ENCODE measurements at places on chromosomes 7 and 10.

DNA sequence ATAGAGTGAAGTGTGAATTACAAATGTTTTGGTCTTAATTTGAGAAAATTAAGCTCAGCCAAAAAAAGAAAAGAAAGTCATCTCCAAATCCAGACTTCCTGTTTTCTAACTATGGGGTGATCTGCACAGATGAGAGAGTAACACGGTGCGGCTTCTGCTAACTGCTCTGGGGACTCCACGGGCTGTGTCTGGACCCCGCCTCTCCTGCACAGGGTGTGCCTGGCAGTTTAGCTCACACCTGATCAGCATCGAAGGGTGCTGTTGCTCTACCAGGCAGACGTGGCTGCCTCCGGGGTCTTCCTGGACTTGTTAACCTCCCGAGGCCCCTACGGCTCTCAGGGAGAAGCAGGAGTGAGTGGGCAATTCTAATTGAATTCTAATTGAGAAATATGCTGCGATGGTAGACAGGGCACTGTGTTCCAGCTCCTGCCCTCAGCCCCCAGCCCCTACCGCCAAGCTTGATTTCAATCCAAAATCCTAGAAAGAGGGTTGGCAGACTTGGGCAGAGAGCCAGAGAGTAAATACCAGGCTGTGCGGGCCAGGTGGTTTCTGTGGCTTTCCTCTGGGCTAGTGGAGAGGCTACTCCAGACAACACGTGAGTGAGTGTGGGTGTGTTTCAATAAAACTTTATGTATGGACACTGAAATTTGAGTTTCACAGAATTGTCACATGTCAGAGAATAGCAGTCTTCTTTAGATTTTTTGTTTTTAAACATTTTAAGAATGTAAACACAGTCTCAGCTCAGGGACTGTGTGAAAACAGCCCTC lies 13.4 kb downstream of the SHH start:
- no peak for DNase-seq

- DNase-seq, result no peak
These were observed 217.8 kb upstream of the SH2B2 start for GRCh38 chr7:102068846-102069245.

DNA sequence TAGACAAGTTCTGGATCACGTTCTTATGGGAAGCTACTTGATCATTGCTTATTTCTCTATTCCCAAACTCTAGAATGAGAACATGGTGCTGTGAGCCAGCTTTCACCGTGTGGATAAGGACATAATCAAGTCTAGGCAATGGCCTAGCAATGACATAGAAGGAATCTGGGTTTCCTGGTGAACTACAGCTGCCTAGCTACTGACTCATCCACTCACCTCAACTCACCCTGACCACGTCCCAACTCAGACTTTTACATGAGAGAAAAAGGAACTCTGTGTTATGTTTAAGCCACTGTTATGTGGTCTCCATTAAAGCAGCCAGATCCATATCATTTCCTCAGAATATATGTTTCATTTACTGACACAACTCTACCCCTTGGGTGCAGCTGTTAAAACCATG lies 18.8 kb upstream of the MET start:
- DNase-seq, result no peak

DNA sequence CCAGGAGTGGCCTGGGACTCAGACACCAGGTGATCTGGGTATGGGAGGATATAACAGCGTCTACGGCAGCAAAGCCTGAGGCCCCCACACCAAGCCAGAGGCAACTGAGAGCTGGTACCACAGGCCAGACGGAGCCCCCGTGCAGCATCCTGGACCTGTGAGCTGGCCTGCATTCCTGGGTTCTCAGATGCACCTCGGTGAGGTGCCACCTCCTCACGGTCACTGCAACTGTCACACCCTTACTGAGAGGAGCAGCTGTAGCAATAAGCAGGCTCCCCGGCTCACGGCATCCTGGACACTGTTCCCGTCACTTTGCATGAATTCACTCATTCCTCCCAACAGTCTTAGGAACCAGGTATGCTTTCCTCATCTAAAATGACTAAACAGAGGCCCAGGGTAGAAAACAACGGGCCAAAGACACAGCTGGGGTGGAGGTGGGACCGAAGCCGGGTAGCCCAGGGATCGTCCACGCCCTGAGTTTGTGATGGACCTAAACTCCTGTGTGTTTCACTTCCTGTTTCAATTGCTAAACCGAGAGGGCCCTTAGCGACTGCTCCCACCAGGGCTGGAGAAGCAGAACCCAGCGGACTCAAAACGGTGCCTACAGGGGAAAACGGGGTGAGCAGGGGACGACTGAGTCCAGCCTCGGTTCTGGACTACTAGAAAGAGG lies 98.7 kb downstream of the CTBP2 start:
- DNase-seq, result no peak

DNA sequence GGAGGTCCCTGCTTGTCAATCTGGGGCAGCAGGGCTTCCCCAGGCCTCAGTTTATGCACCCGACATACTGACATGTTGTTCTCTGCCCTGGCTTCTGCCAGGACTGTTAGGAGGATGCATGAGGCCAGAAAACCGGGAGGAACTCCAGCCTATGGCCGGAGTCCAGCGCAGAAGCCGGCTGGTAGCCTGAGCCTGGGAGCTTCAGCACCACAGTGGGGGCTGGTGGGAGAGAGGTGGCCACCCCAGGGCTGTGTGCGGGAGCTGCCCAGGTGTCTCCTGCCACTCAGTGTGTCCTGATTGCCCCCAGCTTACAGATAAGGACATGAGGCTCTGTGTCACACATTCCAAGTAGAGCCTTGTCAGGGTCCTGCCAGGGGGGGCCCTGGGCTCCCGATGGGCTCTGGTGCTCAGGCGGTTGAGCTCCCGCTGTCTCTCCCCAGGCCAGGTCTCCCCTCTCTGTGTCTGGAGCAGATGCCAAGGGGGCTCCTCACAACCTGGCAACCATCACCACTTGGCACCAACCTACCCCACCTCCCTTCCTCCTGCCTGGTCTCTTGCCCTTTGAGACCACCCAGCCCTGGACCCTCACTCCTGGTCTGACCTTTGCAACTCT lies 32.3 kb downstream of the PPIF start:
- no peak for DNase-seq

GRCh38 chr7:50657341-50657873 lies 92.2 kb upstream of the DDC start:
- no peak for DNase-seq

DNA sequence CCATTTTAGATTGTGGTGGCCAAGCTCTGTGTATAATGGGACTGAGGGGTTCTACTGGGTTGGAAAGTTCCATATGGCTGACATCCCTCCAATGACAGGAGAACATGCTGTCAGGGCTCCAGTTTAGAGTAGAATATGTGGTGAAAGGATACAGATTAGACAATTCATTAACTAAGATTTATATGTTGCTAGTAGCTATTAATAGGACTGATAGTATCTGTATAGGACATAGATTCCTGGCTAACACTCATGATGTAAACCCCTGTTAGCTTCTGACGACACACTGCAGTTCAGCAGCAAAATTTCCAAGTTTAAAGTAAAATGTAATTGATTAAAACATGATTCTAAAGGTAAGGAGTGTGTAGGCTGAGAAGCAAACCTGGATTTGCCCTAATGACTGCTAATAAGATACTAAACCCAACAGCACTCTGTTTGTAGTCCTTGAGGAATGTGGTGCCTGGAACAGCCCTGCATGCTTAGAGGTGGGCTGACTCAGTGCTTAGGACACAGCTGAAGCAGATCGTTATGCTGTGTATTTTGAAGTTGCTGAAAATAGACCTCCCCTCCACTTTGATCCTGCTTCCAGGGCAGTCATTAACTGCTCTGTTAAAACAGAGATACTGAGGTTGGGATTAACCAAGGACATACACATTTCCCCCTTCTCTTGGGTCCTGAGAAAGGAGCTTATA lies 1129.6 kb downstream of the SORCS3 start:
- DNase-seq, result no peak

DNA sequence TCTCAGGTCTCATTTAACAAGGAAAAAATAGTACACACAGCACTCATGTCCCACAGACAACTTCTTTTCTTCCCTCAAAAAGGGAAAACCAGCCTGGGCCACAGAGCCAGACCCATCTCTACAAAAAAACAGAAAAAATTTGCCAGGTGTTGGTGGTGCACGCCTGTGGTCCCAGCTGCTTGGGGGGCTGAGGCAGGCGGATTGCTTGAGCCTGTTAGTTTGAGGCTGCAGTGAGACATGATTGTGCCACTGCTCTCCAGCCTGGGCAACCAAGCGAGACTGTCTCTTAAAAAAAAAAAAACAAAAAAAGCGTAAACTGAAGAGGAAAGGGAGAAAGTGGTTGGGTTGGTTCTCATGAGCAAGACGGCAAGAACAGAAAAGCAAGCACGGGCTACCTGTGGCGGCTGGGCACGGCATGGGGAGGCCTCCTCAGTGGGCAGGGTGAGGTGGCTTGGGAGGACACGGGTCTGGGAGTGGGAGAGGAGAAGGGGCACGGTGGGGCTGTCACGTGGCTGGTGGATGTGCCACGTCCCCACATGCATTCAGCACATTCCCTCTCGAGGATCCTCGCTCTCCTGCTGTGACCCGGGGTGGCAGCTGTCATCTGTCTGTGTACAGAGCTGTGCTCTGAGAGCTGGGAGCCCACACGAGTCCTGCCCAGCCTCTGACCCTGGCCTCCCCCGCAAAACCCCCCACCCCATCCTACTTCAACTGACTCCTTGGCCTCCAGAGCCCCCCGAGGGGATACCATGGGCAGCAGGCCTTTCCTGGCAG lies 219.7 kb downstream of the MLLT10 start:
- DNase-seq, result peak; percentile 25

GRCh38 chr7:105678811-105679495 lies 97.7 kb upstream of the EFCAB10 start:
- DNase-seq, result peak; percentile 84

- DNase-seq, result no peak
These were observed 98.3 kb downstream of the CDH23 start for GRCh38 chr10:71494980-71495381.

DNA sequence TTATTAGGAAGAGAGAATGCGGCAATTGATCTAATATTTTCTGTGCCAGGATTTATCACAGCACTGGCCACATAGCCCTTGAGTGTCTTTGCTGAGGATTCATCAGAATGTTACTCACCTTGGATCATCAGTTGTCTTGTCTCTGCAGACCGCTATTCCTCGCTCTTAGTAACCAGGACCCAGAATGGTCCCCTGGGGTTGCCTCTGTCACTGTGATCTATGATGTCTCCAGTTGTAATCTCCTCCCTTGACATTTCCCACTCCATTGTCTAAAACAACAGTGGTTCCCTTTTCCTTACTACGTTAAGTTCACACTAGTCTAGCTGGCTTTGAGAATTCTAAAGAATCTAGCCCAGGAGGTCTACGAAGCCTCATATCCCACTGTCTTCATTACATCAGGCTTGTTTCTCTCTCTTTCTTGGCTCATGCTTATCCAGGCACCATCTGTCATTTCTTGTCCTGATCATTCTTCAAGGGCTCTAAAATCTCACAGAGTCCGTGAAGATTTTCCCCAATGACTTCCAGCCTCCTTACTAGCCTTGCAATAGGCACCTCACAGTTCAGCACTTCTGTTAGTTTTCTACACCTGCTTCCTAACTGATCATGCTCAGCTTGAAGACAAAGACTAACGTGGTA lies 125.8 kb downstream of the CUBN start:
- no peak for DNase-seq

GRCh38 chr10:13587391-13587790 lies 626 bp downstream of the PRPF18 start:
- no peak for DNase-seq

- DNase-seq, result no peak
These were observed 24.8 kb downstream of the GNA12 start for GRCh38 chr7:2819161-2819953.

GRCh38 chr10:128007971-128008370 lies 101.1 kb downstream of the PTPRE start:
- DNase-seq, result no peak

DNA sequence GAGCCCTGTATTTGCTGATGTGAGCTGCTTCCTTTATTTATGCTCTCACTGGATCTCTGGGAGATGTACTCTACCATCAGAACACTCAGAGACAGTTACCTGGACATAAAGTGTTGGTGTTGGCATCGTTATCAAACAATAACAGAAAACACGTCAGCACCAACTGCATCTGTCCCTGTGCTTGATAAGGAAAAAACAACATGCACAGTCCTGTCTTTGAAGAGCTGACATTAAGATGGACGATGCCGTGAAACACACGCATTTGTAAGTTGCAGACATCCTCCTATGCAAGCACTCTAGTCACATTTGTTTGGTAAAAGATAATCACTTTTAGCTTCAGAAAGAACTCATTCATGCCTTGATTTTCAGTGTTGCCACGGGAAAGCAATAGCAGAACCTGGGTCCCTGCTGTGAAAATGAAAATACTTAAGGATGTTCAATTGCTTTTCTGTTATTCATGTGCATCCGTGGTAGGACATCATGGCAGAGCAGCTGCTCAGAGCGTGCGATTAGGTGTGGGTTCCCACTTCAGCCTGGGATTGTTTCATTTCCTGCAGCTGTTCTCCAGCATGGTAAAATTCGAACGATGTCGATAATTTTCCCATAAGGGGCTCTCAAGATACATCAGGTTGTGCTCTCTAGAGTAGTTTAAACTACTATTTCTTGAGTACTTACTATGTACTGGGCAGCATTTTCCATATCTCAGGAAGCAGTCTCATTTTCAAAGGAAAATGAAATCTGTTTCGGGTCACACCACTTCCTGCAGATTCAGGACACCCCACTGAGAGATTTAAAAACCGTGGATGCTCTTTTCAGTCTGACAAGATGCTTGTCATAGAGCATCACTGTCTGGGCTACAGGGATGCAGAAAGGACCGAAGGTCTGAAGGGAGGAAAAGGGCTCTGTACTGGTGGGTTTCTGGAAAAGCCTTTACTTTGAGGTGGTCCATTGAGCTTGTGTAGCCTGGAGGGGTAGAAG lies 248.7 kb downstream of the CAMK1D start:
- peak; percentile 92 for DNase-seq

DNA sequence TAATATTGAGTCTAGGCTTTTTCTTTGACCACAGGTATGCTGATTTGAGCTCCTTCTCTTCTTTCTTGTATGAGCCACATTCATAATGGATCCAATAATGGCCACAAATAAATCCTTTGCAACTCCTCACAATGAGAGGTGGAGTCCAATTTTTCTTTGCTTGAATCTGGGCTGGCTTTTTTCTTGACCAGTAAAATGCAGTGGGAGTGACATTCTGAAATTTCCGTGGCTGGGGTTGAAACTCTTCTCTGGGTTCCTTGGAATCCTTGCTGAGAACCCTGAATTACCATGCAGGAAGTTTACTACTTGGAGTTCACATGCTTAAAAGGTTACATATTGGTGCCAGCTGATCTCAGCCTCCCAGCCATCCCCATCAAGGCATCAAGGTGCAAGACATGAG lies 22.4 kb upstream of the FAM180A start:
- DNase-seq, result no peak

GRCh38 chr7:155234158-155234492 lies 63.6 kb upstream of the INSIG1 start:
- no peak for DNase-seq

Data from DMS79 (cell line).